NCI-H524 (cell line): ENCODE measurements at places on chromosomes 2 and 18.
A peak's percentile ranks its signal among the peaks of the same experiment; 100 is the strongest.

DNA sequence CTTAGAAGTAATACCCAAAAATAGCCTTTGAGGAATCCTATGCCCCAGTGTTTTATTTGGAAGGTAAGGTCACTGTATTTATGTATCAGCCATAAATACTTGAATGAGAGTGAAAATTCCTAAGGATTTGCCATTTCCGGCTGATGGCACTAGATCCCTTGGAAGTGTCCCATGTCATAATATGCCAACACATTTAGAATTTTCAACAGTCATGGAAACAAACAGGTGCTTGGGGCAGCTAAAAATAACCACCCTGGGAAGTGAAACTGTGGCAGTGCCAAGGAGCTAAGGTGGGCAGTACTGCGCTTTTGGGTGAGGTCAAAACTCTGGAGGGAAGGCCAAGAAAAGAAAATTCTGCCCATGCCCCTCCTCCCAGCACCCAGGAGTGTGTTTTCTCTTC lies 80.2 kb downstream of the TCF7L1 start:
- no peak for DNase-seq

DNA sequence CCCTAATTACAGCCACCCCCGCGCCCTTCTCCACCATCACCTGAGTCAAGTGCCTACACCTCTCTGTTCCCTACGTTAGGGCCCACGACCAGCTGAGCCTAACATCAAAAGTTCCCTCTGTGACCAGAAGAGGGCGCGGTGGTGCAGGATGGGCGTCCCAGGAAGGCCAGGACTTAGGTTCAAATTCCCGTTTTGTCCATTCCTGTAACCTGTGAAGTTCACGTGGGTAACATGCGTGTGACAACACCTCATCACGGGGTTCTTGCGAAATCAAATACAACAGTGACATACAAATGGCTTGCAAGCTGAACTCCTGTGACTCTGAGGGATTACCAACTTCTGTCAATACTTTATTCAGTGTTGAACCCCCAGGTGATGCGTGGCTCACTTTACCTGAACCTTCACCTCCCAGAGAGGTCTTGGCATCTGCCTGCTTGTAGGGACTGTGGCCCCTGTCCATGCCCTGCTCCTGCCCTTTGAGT lies 207.9 kb downstream of the ARL4C start:
- peak; percentile 58 for DNase-seq

- DNase-seq: no peak
Observed at GRCh38 chr2:234420408-234420807, 76.5 kb downstream of the ARL4C start.

DNA sequence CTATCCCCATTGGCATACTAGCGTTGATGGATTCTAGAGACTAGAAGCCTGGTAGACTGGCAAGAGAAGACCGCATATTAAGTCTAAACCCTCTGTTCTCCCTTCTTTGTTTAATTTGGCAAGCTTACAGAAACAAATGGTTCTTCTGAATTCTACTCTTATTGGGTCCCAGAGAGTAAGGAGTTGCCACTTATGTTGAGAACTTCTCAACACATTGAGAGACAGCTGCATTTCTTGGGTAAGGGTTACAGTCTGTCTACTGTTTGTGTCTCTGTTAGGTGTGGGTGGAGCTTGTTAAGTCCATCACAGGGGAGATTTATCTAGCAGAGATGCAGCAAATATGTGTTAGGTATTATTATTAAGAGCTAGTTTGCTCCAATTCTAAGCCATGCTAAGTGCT lies 435.8 kb upstream of the MEIS1 start:
- DNase-seq: peak; percentile 1

DNA sequence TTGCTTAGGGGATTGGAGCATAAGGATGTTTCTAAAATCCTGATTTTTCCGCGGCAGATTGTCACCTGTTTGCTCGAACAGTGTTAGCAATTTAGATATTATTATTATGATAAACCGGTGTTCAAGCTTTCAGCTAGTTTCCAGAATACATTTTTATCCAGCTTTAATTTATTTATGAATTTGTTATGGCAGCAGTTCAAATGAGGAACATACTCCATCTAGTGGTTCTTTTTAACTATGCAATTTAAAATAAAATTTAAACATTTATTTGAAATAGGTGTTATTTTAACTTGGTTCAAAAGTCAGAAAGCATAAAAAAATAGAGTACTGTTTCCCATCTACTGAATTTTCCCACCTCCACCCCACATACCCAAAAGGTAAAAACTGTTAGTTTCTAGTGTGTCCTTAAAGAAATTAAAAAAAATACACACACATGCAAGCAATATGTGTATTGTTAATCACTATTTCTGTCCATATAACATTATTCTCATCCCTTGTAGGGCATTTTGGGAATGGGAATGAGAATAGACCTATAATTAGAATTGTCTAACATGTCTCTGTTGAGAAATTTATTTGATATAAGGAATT lies 23.2 kb downstream of the ACOXL start:
- DNase-seq: no peak

DNA sequence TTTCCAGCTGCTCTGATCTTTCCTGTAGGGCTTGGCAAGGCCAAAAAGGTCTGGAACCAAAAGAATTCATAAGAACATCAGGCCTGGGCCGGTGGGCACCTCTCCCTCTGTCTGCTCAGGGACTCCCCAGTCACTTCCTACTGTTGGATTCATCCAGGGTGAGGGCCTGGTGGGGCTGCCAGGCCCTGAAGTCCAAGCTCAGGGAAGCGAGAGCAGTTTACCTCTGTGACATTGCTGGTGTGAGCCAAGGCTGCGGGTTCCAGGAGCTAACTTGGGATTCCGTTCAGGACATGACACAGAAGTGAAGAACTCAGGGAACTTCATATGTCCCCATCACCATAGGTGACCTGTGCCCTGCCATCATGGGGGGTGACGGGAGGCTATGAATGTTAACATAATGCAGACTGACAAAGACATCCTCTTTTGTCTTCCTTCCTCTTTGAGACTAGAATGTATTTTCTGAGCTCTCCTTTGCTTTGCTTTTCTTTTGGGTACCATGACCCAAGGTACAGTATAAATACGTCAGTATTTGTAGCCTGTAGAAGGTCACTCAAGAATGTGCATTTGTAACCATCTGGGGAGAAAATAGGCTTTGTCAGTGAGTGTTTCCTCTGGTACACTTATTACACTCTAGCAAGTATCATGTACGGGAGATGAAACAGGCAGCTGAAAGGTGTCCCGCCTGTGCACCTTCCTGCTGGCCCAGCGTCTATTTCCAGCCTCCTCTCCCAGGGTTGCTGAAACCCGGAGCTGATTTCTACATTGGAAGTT lies 130.5 kb upstream of the SLC1A4 start:
- DNase-seq: no peak

DNA sequence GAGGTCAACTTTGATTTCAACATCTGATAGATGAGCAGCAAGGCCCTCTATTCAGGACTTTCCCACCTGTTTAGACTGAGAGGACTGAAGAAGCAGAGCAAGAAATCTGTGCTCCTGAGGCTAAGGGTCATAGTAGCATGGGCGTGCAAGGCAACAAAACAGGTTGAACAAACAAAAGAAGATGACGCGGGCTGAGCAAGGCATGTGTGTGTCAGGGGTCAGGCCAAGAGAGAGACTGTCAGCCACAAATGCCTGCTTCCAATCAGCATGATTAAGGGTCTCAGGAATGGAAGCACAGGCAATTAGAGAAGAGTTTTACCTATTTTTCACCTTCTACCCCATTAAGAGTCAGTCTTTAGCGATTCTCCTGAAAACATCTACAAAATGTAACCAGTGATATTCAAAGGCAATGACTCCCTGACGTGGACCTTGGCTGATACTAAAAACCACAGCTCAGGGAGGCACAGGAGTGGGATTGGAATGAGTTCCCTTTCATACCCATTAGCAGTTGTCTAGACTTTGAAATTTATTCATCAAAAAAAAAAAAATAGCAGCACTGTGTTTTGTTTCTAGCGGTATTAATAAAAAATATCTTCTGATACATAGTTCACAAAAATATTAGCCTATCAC lies 81.9 kb downstream of the DYNAP start:
- DNase-seq: no peak

GRCh38 chr2:56008661-56009431 lies 85.3 kb upstream of the EFEMP1 start:
- DNase-seq: peak; percentile 77

DNA sequence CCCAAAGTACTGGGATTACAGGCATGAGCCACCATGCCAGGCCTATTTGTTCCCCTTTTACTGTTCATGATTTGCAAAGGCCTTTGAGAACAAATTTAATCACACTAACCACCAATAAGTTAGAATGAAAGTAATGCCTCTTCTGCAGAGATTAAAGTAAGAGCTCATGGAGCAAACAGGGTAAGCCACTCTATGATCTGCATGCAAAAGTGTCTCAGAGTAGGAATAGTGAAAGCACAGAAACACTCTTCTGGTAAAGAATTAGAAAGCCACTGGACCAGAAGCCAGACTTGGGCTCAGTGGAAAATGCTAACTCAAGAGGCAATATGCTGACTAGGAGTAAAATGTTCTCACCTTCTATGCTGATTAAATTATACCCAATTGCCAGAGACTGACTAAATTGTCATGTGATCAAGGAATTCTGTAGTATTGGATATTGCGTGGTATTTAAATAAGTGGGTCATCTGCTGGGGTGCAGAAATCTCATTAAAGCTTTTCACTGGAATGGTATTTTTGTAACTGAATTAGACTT lies 235.3 kb upstream of the ERBB4 start:
- DNase-seq: no peak

DNA sequence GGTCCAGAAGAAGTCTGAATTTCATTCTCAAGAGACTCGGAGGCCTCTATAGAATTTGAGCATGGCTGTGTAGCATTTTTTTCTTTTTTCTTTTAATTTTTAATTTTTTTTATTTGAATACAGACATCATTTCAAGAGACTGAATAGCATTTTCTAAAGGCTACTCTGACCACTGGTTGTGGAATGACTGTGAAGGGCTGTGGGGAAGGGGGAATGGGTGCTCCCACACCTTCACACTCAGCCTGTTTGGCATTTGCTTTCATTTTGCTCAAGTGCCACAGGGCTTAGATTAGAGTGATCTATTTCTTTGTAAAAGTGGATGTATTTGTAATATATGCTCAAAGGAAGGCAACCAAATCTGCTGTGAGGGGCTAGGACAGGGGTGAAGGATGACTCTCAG lies 142.0 kb upstream of the SPOPL start:
- no peak for DNase-seq

- DNase-seq: peak; percentile 19
Observed at GRCh38 chr2:197079414-197079813, 152.9 kb upstream of the PGAP1 start.

- DNase-seq: no peak
Observed at GRCh38 chr2:181984060-181984459, 1.6 kb upstream of the PPP1R1C start.

DNA sequence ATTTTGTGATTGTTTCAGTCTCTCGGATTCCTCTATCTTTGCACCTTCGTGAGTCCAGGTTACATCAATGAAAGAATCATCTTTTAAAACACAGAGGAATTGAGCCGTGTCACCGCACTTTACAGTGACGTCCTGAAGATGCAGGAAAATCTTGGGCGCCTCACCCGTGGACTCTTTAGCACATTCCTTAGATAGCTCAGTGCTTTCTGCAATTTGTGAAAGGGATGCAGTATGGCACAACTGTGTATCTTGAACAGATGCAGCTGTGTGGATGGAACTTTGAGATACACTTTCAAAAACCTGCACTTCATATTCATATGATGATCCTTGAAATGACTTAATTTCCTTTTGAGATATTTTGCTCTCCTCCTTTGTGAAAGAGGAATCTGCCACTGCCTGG lies 50.9 kb downstream of the TTN start:
- no peak for DNase-seq

- no peak for DNase-seq
Observed at GRCh38 chr2:176405477-176405876, 136.2 kb downstream of the MTX2 start.
